Colonic mucosa (tissue), 4 donors: ENCODE measurements at places on chromosomes 6 and 20. TPM values are rescaled to one million over a fixed set of nuclear protein-coding genes. Genes with fewer than 3 reads are reported as not detected.

ARFGEF3 gene
- 22.2 TPM for total RNA-seq

GRCh38 chr20:46349035-46349741 is 40.9 kb upstream of the CDH22 start:
- no peaks in the 10 kb centered on the region for H3K27me3 ChIP-seq
- no peak overlapping the region for H3K4me3 ChIP-seq
- H3K36me3 ChIP-seq, result no peaks in the 10 kb centered on the region
- H3K27ac ChIP-seq, result no peak overlapping the region
- H3K4me1 ChIP-seq, result no peaks in the 10 kb centered on the region

ERMARD gene
- 15.7 TPM for total RNA-seq

GRCh38 chr6:5490501-5491069 is 229.3 kb downstream of the FARS2 start:
- no peak overlapping the region for H3K4me3 ChIP-seq
- H3K4me1 ChIP-seq, result no peaks in the 10 kb centered on the region

GRCh38 chr20:35311822-35312221 is 19.6 kb upstream of the FAM83C start:
- H3K27ac ChIP-seq, result no peak overlapping the region
- no peak for DNase-seq
- no peaks in the 10 kb centered on the region for H3K4me1 ChIP-seq
